ENCODE measurements at places on chromosomes 3 and 15. TPM values are rescaled to one million over a fixed set of nuclear protein-coding genes. Genes with fewer than 3 reads are reported as not detected.

TIGIT gene
- not detected for total RNA-seq

CIB2 gene
- total RNA-seq, result 8.0 TPM

SOX2 gene
- not detected for total RNA-seq

SNRPN gene
- 111 TPM for total RNA-seq

MNS1 gene
- 4.1 TPM for total RNA-seq

FBXO40 gene
- total RNA-seq, result not detected

GATM gene
- 0.96 TPM for total RNA-seq

FSD2 gene
- total RNA-seq, result not detected

SIDT1 gene
- total RNA-seq, result 0.13 TPM

CYP11A1 gene
- not detected for total RNA-seq

ISLR gene
- 64.9 TPM for total RNA-seq

MYZAP gene
- 0.72 TPM for total RNA-seq

MESP2 gene
- total RNA-seq, result 2.0 TPM

NDN gene
- total RNA-seq, result 172 TPM

HTR3C gene
- total RNA-seq, result not detected

CHRD gene
- total RNA-seq, result 0.52 TPM

CD200R1 gene
- not detected for total RNA-seq

SLC9C1 gene
- total RNA-seq, result 0.26 TPM

PLXNB1 gene
- total RNA-seq, result 17.3 TPM

ZNF80 gene
- total RNA-seq, result not detected
